ENCODE measurements at places on chromosomes 6 and 20.

- DNase-seq: no peak
These were observed 31.9 kb downstream of the ZNF184 start for GRCh38 chr6:27441001-27441400.

GRCh38 chr20:51354191-51354768 lies 188.2 kb downstream of the NFATC2 start:
- DNase-seq: no peak

DNA sequence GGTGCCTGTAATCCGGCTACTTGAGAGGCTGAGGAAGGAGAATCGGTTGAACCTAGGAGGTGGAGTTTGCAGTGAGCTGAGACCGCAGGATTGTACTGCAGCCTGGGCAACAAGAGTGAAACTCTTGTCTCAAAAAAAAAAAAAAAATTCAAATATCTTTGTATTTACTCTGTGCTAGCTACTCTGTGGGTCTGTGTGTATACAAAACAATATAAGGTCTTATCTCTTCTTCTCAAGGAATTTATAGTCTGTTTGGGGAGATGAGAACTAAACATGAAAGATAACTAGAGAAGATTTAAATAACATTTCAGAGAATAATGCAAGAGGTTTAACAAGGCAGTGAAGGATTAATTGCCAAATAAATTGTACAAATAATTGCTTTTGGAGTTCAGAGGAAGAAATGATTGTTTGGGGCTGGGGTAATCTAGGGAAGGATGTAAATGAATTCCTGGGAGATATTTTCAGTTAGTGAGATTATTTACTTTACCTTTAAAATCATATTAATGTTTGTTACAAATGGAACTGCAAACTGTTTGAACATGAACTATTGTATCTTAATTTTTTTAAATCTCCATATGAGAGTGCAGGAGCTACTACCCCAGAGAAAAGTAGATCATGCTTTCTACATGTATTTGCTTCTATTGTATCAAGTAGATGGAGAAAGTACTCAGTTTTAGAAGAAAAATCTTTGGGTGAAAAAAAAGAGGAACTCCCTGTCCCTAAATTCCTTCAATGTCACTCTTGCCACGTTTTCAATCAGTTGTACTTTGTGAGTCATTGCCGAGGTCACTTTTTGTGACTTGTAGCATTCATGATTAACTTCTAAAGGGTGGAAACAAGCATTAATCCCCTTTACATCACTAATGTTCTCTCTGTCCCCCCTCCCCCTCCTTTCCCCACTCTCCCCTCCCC lies 39.0 kb downstream of the NCOA3 start:
- DNase-seq: no peak

DNA sequence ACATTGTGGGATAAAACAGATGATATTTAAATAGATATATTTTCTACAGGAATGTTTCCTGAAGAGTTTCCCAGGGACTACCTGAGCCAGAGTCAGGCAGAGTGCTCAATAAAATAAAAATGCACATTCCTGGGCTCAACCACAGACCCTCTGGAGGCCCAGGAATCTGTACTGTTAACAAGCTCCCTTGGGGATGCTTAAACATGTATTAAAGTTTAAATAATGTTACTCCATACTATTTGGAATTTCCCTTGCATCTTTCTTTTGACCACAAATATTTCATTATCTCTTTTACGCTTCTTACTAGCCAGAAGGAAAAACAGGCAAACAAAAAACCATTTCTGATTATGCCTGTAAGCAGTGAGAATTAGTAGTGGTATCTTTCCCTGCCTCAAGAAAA lies 42.3 kb downstream of the GPR63 start:
- DNase-seq: no peak

GRCh38 chr20:6024768-6025167 lies 29.1 kb downstream of the LRRN4 start:
- no peak for DNase-seq

DNA sequence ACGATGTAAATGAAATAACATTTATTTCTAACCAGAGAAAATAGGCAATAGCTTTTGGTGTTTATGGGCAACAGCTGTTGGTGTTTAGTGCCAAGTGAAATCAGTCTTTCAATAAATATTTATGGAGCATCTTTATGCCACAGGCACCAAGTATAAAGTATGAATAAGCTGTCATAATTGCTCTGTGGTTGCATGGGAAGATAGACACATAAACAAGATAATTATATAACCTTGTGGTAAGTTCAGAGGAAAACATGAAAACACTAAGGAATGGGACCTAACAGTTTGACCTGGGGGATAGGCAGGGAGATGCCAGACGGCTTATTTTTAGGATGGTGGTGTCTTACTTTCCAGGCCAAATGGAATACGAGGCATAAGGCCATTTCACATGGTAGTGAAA lies 110.9 kb downstream of the GFRAL start:
- no peak for DNase-seq

- no peak for DNase-seq
These were observed 11.9 kb upstream of the CNR1 start for GRCh38 chr6:88177961-88178464.

GRCh38 chr6:40290816-40291215 lies 296.3 kb downstream of the LRFN2 start:
- no peak for DNase-seq

DNA sequence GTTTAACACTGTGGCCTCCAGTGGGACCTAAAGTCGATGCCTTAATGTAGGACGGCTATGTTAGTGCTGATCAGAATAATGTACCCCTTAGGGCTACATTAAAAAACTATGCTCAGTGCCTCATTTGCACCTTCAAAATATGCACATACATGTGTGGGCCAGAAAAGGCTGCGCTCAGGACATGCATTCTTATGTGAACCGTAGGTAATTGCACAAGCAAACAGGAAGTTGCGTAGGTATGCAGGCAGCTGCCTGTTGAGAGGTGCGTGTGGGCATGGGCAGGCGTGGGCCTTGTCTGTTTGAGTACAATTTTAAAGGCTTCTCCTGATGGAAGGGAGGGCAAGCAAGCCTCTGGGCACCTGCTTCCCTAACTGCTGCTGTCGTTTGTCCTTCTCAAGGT lies 116.2 kb upstream of the JAG1 start:
- no peak for DNase-seq

DNA sequence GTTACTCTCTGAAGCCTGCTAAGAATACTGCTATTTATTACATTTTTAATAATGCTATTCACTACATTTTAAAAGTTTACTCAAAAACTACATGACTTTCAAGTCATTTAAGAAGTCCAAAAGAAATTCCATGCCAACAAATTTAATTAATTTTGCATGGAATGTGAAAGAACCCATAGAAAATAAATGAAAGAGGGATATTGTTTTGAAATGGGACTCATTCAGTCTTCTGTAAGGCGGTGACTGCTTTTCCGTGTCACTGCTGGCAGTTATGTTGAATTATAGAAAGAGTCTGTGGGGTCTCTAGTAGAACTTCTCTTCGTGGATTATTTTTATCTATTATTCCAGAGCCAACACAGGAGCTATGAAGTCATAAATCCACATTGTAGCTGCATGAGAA lies 211.2 kb downstream of the LAMA2 start:
- no peak for DNase-seq
